ENCODE measurements at places on chromosomes 6 and 20.

DNA sequence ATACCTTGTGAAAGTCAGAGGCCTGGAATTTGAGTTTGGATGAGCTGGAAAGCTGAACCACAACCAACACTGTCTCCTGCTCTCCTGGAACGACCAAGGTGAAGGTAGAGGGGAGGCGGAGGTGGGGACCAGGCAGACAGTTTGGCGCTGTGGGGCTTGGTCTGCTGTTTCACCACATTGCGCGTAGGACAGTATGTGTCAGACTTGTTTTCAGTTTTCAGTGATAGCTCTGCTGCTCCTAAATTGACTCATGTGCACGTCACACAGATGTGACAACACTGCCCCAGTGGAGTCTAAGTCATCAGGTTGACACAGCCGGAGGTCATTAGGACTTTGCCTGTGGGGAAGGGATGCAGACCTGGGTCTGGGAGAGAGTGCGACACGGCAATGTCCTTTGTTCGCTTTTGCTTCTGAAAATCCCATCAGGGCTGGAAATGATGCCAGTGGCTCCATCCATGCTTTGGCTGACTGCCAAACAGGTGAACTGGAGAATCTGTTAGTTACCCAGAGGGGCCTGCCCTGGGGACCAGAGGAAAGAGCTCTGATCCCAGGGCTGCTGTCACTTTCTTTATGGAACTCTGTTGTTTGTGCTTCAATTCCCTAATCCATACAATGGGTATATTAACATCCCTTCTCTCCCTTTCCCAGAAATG lies 255.5 kb downstream of the CDC5L start:
- DNase-seq, result no peak

- DNase-seq, result peak; percentile 48
These were observed 34.4 kb upstream of the FNDC1 start for GRCh38 chr6:159134701-159135364.

- DNase-seq, result no peak
These were observed 22.4 kb downstream of the C20orf173 start for GRCh38 chr20:35506872-35507638.

DNA sequence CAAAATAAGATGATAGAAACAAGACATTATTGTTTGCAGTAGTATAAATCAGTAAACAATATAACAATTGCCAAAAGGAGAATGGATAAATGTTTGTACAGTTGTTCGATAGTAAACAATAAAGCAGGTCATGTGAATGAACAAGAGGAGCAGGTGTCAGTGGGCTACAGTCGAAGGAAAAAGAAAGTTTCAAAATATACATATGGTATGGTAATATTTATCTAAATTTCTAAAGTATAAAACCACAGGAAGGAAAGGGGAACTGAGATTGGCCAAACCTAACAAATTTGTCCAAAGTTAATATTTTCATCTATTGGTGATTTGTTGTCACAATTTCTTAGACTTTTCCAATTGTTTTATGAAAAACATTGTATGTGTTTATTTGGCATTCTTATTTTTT lies 110.9 kb downstream of the SH3BGRL2 start:
- DNase-seq, result no peak

DNA sequence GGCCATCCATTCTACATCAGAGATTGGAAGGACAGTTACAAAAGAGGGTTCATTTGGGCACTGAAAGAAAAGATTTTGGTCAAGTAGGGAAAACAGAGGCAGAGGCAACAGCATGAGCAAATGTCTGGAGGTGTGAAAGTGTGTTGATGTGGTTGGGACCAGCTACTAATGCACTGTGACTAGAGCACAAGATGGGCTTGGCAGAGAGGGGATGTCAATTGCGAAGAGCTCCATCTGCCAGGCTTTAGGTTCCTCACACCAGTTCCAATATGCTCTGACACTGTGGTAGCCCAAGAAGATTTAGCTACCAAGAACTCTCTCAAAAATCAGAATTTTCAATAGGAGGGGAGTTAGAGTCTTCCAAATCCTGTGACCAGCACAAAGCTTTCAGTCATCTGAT lies 42.1 kb downstream of the TRAF3IP2 start:
- DNase-seq, result no peak

GRCh38 chr6:87088076-87088475 lies 6.8 kb downstream of the CGA start:
- no peak for DNase-seq

DNA sequence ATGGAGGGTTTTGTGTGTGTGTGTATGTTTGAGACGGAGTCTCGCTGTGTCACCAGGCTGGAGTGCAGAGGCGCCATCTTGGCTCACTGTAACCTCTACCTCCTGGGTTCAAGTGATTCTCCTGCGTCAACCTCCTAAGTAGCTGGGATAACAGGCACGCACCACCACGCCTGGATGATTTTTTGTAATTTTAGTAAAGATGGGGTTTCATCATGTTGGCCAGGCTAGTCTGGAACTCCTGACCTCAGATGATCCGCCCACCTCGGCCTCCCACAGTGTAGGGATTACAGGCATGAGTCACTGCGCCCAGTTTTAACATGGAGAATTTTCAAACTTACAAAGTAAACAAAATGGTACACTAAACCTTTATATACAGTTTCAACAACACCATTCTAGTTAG lies 22.8 kb downstream of the AMD1 start:
- no peak for DNase-seq

- peak; percentile 85 for DNase-seq
These were observed 19.8 kb downstream of the FKBP5 start for GRCh38 chr6:35668744-35669450.

GRCh38 chr20:18403269-18403668 lies 63.6 kb downstream of the DZANK1 start:
- no peak for DNase-seq

Data from fibroblast of upper back skin (primary cell).